ENCODE measurements at places on chromosomes 2 and 18. TPM values are rescaled to one million over a fixed set of nuclear protein-coding genes. Genes with fewer than 3 reads are reported as not detected.

Gene LYPD6
- total RNA-seq, result 1.1 TPM

GRCh38 chr2:9415516-9416169, 7.7 kb downstream of the ITGB1BP1 start:
- DNase-seq, result no peak

DNA sequence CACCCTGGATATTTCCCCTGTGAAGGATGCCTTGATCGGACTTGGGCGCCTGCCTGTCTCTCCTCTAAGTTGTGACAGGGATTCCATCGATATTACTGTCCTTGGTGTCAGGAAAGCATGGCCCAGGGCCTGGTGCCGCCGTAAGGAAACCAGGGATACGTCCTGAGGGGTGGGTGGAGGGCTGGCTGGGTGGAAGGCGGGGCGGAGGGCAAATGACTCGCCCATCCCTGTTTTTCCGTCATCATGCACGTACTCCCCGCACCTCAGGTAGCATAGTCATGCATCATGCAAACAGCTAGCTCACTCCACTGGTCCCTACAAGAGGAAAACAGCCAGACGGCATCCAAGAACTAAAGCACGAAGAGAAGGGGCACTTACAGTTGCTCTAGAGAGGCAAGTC, 57.1 kb downstream of the PXDN start:
- DNase-seq, result no peak

- no peak for DNase-seq
These were observed 267.7 kb downstream of the GLI2 start for GRCh38 chr2:121003391-121003790.

Gene EPB41L3
- not detected for total RNA-seq

Gene RGPD4
- not detected for total RNA-seq

DNA sequence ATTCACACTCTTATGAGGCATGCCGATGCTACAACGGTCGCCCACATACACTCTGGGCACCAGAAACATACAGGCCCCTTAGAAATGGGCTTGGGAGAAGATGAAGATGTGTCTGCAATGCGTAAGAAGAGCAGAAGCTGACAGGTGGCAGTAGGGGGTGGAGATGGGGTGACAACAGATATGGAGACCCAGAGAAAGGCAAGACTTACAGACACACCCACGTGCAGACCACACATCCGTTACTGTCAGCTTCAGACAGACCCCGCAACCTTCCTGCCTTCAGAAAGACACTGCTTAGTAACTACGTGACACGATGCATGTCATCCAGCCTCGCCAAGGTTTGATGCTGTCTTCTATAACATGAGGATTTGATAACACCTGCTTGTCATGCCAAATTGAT, 89.5 kb downstream of the ZFP36L2 start:
- no peak for DNase-seq

DNA sequence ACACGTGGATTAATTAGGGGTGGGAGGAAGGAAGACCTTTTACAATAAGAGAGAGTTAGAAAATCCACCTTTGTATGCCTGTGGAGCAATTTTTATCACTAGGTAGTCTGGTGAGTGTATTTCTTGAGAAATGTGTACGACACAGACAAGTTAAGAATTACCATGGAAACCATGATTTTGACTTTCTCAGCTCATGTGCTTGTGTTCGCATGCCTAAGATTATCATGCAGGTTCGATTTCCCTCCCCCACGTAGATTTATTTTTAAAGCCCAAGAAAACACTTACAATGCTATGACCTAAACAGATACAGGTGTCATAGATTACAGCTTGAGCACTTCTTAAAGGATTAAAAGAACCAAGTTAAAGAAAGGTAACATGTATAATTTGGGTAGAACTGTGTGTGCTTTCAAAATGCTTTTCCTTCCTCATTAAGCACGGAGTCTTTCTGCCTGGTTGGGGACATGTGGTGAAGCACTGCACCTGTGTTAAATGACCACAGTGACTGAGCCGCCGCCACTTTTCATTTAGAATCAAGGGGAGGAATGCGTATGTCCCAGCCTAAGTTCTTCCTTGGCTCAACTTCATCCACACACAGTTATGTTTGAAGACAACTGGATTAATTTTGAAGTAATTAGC, 16.6 kb downstream of the SERTAD2 start:
- no peak for DNase-seq

Gene SKOR2
- not detected for total RNA-seq

DNA sequence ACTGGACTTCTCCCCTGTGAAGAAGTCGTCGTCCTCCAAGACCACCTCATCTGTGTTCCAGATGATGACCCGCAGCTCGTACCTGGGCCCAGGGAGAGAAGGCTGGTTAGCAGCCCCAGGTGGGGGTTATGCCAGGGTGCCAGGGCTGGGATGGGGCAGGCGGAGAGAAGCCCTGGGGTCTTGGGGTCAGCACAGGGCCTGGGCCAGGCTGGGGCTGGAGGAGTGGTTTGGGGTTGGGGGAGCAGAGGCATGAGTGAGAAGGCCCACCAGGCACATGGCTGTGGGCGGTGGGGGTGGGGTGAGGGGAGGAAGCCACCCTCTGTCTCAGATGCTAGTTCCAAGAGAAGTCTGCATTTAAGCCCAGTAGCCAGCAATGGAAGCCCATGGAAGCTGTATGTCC, 15.8 kb downstream of the OTOF start:
- DNase-seq, result no peak

DNA sequence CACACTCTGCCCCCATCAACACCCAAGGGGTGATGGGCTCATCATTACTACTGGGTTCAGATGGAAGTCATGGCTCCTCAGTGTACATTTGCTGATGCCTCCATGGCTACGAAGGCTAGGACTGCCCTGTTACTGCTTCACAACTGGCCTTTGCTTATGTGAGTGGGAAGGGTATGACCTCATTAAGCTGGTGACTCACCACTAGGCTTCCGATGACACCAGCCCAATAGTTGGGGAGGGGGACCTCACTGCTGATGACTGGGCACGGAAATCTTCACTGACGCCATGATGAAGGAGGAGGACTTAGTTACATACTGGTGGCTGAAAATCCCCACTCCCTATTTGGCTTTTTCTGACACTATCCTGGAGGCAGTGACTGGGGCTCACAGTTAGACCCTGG, 263.2 kb downstream of the CMPK2 start:
- no peak for DNase-seq

GRCh38 chr2:31889044-31889443, 121.8 kb downstream of the MEMO1 start:
- DNase-seq, result no peak

- DNase-seq, result no peak
These were observed 98.1 kb upstream of the HS6ST1 start for GRCh38 chr2:128416806-128417205.

Gene RFX8
- not detected for total RNA-seq

Gene FOXD4L1
- total RNA-seq, result 0.43 TPM

DNA sequence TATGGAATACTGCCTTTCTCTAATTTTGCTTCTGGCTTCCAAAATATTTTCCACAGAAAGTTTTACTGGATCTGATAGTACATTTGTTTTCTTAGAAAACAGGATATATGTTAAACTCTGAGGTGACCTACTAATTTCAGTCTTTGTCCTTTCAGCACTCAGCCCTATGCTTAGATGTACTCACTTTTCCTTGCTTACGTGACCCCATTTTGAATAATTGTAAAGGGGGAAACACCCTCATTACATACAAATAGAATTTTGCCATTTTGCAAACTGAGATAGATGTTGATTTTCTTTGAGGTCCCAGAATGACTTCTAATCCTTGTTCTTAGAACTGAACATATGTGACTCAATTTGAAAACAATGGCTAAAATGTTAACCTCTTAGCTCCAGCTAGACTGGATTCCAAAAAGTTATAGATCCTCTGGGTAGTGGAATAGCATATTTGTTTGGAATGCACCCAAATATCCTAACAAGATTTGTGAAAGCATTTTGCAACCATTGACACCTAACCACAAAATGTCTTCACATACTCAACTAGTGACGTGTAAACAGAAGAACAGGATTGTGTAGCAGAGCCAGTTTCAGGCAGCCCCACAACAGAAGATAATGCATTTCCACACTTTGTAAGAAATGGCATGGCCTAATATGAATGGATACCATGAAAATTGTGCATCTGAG, 44.8 kb upstream of the EHBP1 start:
- DNase-seq, result peak; percentile 51

GRCh38 chr2:151182899-151183809, 78.5 kb downstream of the RBM43 start:
- no peak for DNase-seq

Gene AQP12A
- not detected for total RNA-seq

DNA sequence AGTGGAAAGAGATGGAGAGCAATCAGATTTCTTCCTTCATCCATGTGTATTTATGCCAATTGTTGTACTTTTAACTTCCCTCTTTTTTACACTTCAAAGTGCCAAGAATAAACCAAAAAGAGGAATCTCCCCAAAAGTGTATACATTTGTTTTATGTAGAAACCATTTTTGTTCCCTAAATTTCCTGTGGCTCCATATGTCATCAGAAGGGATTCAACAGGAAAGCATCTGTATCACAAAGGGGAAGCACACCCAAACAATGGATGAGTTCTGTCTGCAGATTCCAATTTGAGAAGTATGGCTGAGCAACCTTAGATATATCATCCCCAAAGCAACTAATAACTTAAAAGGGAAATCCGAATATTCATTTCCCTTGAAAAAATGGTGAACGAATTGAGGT, 275.0 kb downstream of the MREG start:
- DNase-seq, result no peak

- no peak for DNase-seq
These were observed 76.2 kb downstream of the WDR7 start for GRCh38 chr18:56727399-56727798.

DNA sequence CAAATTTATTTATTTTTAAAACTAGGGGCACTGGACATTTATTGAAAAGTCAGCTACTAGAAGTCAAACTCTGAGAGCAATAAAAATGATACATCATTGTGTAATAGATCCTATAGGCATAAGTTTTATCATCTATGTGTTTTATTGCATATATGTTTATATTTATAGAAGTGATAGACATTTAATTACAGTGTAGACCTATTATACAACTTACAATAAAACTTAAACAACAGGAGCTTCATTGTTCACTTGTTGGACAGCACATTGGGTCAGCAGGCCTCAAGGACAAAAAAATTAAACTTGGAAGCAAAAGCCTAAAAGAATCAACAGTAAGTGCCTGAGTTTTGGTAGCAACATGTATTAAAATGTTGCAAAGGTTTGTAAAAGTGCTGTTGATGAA, 15.0 kb upstream of the ACTR2 start:
- no peak for DNase-seq

DNA sequence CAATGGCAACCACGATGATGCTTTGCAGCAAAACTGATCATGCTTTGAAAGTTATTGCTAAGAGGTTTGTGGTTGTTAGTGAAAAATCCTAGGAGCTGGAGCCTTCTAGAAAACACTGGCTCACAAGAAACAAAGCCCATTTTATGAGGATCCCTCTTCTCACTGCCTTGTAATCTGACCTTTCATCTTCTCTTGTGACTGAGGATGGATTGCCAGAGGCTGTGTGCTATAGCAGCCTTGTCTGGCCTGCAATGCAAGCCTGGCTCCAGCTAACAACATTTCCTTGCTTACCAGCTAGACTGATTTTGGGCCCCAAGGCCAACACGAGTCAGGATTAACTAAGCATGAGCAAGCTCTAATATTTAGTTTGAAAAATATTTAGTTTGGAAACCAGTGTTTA, 13.1 kb downstream of the PIEZO2 start:
- DNase-seq, result no peak

DNA sequence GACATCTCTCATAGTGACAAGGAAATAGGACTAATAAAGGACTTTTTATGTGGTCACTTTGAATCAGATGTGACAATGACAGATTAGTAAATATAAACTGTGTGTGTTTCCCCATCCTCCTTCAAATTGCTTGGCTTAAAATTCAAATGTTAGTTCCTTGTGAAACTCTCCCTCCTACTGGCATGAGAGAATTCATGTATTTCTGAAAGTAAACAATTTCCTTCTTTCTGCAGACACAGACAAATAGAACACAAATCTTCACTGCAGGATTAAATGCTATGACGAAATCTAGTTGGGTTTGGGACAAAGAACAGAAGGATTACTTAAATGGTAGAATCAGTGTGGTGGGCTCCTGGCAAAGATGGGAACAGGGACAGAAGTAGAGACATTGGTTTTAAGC, 328.7 kb upstream of the FAM98A start:
- no peak for DNase-seq

Gene OXER1
- total RNA-seq, result not detected

DNA sequence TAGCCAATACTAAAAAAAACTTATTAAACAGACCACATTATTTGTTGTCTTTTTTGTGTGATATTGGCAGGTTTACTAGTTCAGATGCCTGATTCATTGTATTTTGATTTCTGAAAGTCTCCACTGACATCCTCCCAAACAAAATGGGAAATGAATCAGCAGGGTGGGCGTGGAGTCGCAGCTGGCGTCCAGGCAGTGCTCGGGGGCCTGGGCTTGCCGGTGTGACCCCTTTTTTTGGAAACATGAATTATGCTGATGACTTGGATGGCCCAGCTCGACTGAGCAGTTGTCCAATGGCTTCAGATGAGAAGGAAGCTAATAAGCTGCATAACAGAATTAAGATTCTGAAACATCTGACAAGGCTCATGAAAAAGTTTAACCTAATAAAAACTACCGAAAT, 1.7 kb upstream of the KCNG2 start:
- no peak for DNase-seq

Gene CYP27A1
- 2.0 TPM for total RNA-seq

DNA sequence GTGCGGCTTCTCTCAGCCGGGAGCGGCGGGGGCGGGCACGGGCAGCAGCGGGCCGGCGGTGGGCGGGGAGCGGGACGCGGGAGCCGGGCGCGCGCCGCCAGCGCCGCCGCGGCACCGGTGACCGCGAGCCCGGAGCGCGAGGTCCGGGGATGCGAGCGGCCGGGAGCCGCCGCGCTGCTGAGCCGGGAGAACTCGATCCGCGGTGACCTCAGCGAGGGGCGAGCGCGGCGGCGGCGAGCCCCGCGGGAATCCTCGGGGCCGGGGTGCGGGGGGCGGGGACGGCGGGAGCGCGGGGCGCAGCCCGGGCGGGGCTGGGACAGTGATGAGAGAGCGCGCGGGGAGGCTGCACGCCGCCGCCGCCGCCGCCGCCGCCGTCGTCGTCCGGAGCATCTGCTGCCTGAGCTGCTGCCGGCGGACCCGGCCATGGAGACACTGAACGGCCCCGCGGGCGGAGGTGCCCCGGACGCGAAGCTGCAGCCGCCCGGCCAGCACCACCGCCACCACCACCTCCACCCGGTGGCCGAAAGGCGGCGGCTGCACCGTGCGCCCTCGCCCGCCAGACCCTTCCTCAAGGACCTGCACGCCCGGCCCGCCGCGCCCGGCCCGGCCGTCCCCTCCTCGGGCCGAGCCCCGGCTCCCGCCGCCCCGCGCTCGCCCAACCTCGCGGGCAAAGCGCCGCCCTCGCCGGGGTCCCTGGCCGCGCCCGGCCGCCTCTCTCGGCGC, at the start of gene MTCL1:
Gene MTCL1, plus strand, starts transcription at position 319 of the 723 bp plus-strand sequence. Its CDS starts 105 bp downstream, at position 424.
- DNase-seq, result peak; percentile 70
